ENCODE measurements at places on chromosomes 1 and 21.

DNA sequence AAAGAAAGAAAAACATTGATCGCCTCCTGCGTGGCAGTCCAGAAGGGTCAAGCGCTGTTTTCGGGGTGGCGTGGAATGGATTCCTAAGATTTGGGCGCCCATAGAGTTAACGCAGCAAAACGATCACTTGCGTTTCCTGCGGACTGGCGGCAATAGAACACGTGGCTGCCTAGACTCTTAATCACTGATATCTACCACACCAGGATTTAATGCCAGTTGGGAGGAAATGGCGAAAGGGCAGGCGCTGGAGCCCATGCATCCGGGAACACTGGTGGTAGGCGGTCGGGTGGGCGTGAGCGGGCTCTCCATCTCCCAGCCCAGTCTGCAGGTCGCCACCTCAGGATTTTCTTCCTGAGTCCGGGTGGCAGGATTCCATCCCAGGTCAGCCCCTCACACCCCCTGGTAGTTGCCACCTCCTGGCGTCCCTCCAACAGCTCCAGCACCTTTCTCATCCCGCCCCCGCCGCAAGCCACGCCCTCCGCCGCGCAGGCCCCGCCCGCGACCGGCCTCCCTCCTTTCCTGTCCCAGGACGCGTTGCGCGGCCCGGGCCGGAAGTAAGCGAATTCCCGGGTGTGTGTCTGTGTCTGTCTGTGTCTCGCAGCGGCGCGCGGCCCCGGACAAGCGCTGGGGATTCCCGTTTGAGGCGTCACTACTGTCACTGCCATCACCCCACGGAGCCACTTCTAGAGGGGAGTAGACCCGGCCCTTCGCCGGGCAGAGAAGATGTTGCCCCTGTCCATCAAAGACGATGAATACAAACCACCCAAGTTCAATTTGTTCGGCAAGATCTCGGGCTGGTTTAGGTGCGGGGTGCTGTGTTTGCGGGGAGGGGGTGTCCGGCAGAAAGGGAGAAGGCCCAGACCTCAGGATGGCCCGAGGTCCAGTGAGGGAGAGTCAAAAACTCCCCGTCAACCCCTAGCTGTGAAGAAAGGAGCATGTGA is at the start of gene SLC30A7:
Gene SLC30A7, plus strand, starts transcription at position 551 of the 941 bp plus-strand sequence. Its CDS starts 173 bp downstream, at position 724.
- peak; percentile 98 for DNase-seq

DNA sequence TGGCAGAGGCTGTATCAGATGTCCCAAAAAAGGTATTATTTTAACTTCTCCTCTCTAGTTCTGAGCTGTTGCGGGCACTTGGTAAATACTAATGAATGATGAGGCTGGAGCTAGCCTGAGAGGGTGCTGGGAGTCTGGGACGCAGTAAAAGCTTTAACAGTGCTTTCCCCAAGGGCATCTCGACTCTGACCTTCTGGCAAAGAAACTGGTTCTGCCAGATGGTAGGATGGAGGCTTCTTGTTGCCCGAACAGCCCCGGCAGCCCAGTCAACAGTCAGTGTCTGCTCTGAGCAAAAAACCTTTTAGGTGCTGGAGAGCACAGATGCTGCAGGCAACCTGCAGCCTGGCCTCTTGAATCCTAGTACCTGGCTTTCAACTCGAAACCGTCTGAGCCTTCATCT is 2.5 kb upstream of the PNRC2 start:
- no peak for DNase-seq

DNA sequence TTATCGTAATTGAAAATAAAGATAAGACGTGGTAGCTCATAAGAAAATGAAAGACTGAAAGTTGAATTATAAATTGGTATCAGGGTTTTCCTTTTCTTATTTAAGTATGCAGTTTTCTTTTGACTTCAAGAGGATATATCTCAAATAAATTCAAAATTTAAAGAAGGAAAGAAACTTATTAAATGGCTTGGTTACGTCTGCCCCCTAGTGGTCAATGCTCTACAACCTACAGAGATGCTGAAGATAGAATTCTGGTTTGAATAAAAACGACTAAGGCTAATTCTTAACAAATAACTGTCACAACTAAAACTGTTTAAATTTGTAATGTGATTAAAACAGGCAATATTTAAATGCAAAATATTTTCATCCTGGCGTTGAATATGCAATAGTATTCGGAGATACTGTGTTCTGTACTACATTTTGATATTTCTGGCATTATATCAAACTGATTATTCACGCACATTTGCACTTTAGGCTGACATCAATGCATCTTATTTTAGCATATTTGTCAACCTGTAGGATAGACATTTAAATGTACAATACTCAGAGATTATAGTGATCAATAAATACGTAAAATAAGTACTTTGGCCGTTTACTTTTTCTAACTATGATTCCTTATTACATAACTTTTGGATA is 26.8 kb downstream of the IFI44 start:
- no peak for DNase-seq

GRCh38 chr21:35239811-35240219 is 190.7 kb upstream of the RUNX1 start:
- DNase-seq, result no peak

DNA sequence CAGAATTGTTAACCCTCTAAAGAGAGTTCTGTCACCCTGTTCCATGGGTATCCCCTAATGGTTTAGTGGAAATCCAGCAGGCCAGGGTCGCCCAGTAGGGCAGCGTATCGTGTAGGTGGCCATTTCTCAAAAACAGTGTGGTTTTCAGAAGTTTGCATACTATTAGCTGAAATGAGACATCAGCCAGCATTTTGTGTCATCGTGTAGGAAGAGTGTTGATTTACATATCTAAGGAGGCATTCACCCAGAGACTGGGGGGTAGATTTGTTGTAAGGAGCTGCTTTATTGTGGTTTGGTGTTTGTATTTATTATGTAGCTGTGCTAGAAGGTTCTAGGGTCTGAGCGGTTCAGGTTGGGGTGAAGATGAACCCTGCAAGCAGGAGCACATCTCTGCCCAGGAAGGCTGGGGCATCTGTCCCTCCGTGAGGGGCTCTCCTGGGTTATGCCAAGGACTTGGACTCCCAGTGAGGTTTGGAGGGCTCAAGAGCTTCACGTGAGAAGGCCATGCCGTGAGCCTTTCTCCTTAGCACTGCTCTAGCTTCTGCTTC is 174.4 kb downstream of the PGBD5 start:
- DNase-seq, result no peak

- no peak for DNase-seq
Measured at GRCh38 chr1:154350383-154350782, 25.1 kb downstream of the ATP8B2 start.

- no peak for DNase-seq
Measured at GRCh38 chr1:61561666-61562065, 163.3 kb downstream of the TM2D1 start.

DNA sequence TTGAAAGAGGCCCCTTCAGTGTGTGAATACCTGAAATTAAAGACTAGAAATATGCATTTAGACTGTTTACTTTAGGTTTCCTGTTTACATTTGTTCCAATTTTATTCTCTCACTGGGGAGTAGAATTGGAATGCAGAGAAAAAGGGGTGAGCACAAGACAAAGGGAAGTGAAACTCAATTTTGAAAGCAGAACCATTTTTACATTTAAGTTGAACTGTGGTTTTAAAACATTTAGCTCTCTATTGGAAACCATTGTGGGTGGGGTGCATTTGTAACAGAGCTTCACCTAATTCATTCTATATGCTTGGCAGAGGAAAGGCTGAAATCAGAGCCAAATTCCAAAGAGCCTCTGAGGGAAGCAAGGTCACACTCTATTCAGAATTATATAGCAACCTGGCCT is 235.3 kb upstream of the C1orf105 start:
- DNase-seq, result no peak

DNA sequence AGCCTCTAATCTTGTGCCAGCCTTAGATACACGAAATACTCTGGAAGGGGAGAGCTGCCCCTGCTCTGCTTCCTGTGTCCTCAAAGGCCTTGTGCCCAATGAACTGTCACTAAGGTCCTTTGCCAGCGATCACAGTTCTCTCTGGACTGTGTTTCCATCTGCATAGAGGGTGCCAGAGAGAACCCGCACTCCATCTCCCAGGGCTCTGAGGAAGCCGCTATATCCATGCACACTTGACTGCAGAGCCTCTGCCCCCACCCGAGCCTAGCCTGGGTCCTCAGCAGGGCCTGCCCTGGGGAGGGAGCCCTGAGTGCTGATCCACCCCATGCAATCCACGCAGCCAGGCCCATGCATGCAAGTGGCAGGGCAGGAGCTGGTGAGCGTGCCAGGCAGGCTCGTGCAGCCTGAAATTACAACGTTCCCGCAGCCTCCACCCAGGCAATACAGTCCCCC is 30.6 kb upstream of the KIF21B start:
- DNase-seq, result no peak

DNA sequence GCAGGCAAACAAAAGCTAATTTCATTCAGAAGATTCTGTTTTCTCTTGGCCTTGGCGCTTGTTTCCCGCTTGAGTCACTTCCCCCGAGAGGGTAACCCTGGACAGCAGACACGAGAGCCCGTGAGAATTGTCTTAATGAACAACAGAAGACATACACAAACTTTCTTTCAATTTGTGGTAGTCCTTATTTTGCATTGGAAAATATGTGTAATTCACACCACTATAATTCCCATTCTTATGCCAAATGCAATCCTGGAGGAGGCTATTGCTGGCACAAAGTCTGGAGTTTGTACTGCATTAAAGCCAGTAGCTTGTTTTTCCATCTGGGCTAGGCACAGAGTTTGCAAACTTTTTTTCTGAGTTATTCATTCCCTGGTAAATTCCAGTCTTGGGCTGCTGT is 109.8 kb upstream of the IVNS1ABP start:
- DNase-seq, result no peak

DNA sequence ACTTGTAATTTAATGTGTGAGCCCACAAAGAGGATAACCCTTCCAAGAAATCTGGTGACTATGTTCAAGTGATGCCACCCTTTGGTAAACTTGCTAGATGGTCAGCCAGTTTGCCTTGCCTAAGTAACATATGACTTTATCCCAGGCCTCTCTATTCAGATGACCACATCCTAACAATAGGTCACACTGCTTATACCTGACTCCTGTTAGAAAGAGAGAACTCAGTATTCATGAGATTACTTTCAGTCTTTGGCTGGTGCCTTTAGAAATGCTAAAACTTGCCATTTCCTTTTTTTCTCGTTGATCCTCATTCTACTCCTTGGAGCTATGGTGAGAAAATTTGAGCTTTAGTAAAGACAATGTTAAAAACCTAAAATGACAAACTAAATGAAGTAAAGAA is 28.5 kb upstream of the SERBP1 start:
- no peak for DNase-seq

GRCh38 chr1:180946541-180947498 is 34.1 kb downstream of the KIAA1614 start:
- no peak for DNase-seq

DNA sequence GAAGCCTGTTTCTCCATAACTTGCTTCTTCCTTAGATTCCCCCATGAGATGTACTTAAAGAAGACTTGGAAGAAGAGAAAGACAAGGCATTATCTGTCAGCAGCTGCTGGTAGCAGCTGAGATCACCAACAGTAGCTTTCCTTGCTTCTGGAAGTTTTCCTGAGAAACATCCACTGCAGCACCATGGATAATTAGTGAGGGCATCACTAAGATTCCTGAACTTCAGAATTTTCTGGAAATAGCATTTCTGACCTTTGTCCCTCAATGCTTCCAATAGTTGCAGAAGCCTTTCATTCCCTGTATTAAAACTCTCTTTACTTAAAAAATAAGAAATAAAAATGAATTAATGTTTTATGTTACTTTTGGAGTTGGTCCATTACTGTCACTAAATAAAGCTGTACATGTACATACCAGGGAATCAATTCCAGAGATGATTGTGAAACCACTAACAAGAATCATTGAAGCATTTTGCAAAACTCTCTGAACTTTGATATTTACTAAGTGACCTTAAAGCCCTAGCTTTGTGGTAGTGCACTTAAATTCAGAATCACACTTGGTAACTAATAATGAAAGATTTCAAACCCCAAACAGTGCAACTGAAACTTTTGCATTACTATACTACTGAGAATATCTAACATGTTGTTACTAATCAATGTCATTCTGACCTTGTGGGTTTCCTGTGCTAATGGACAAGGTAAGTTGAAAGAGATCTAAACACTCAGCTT is at the start of gene CFHR4:
Gene CFHR4, plus strand, starts transcription at position 538 of the 725 bp plus-strand sequence. Its CDS starts 99 bp downstream, at position 637.
- no peak for DNase-seq

DNA sequence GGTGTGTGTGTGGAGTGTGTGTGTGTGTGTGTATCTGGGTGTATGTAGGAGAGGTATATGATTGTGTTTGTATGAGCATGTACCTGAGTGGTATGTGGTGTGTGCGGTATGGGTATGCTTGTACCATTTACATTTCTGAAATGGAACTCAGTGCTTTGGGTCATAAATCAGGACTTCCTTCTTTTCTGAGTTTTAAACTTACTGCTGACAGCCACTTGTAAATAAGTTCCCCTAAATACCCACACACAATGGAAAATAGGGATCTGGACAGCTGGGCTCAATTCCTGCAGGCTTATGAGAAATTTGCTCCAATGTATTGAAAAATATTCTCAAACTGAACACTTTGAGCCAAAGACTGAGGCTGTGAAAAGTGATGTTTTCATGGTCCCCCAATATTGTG is 293.6 kb downstream of the HLX start:
- no peak for DNase-seq

DNA sequence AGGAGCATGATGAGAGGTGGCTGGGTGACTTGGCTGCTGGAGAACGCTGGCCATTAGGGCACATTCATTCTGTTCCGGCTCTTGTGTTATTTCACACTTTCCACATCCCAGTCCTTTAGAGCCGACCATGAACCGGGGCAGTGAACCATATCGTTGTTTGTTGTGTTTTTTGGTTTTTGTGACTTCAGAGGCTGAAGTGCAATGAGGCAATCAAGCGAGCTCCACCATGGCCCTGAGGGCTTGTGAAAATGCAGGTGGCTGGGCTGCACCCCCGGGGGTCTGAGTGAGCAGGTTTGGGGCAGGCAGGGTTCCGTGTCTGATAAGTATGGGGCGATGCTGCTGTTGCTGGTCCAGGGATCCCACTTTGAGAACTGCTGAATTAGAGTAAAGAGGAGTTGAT is 23.7 kb downstream of the ABCG1 start:
- no peak for DNase-seq

DNA sequence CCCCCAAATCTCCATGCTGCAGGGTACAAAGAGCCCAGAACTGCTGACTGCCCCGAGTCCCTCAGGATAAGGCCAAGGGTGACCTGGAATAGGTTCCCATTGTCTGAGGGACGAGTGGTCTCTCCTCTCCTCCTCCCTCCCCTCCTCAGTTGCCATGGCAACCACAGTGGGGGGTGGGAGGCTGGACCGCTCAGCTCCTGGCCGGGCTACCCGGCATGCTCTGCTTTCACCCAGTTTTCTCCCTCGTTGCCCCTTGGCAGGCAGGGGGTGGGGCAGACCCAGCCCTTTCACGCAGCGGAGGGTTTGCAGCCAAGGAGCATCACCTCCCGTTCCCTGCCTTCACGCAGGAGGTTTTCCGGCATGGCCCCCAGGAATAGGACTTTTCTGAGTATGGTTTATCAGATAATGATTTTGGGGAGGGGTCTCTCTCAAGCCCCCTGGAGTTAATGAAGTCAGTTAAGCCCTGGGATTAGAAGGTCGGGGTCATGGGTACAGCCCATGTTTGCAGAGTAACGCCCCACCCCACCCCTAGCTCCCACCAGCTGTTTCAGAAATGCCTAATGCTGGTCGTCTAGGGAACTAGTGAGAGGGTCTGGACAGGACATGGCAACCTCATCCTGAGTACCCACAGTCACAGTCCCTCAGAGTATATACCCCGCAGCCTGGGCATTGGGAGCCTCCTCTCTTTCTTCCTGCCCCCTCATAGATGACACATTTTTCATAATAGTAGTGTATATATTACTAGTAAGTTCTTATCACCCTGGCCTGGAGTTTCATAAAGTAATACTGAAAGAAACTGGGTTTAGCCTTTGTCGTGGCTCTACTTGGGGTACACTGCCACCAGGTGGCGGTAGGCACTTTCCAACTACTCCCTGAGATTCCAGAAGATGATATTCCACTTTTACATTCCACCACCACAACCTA is 20.7 kb downstream of the C1QB start:
- DNase-seq, result no peak
